Testis (tissue), 5 donors: ENCODE measurements at places on chromosomes 3 and 15.

- H3K27me3 ChIP-seq, result no peaks in the 10 kb centered on the region
- DNase-seq, result peak; percentile 92
- no peaks in the 10 kb centered on the region for H3K4me1 ChIP-seq
Measured at GRCh38 chr3:31981206-31982181, at the start of the genes OSBPL10 and ZNF860. Gene OSBPL10 (minus strand): TSS chr3:31981262. CDS start chr3:31981179, 83 bp downstream. Gene ZNF860 (plus strand): TSS chr3:31981750. CDS start chr3:31989080, 7,330 bp downstream.

- no peak overlapping the region for H3K27ac ChIP-seq
- no peaks in the 10 kb centered on the region for H3K36me3 ChIP-seq
- H3K4me3 ChIP-seq, result no peak overlapping the region
- H3K4me1 ChIP-seq, result peaks cover 7% of the 10 kb centered on the region
- H3K27me3 ChIP-seq, result no peaks in the 10 kb centered on the region
Measured at GRCh38 chr15:74339371-74339770, 28.1 kb downstream of the CYP11A1 start.

GRCh38 chr3:188948281-188948996, 223.3 kb upstream of the TPRG1 start:
- DNase-seq, result peak; percentile 74
- H3K27me3 ChIP-seq, result no peaks in the 10 kb centered on the region
- H3K4me1 ChIP-seq, result peaks cover 41% of the 10 kb centered on the region
- peak overlapping the region; percentile 44 for H3K4me3 ChIP-seq
- peak overlapping the region; percentile 92 for H3K27ac ChIP-seq

DNA sequence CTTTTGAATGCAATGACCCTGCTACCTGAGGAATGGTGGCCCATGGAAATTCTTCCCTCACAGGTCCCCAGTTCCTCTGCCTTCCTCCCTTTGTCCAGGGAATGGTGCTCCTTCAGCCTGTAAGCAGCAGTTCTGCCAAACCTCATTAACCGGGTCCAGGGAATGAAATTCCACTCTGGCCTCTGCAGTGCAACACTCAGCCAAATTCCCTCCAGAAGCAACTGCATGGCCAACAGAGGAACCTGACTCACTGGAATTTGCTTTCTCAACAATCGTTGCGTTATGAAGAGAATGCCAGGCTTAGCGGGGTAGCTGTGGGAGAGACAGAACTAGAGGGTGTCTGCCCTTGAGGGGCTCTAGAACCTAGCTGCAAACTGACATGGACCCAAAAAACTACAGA, 449.4 kb upstream of the PROK2 start:
- peak; percentile 53 for DNase-seq
- H3K4me1 ChIP-seq, result peaks cover 56% of the 10 kb centered on the region
- no peak overlapping the region for H3K4me3 ChIP-seq
- peak overlapping the region; percentile 64 for H3K27ac ChIP-seq
- H3K27me3 ChIP-seq, result no peaks in the 10 kb centered on the region
- H3K36me3 ChIP-seq, result no peaks in the 10 kb centered on the region

DNA sequence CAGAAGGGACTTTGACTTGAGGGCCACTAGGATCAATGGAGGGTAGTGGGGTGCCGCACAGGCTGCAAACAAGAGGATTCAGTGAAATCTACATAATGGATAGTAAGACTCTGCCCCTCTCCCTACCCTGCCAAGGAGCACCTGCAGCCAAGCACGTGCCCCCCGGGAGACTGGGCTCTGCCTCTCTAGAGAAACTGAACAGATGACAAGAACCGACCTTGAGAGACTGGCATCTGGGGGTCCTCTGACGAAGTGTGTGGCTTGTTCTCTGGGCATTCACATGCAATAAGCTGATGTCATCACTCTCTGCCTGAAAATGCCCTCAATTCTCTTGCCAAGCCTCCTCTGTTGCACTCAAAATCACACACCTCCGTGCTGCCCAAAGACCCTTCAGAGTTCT, 132.3 kb downstream of the FAM43A start:
- H3K27me3 ChIP-seq, result no peaks in the 10 kb centered on the region
- no peak overlapping the region for H3K27ac ChIP-seq
- no peaks in the 10 kb centered on the region for H3K36me3 ChIP-seq
- no peak overlapping the region for H3K4me3 ChIP-seq
- DNase-seq, result no peak

- no peaks in the 10 kb centered on the region for H3K27me3 ChIP-seq
- H3K36me3 ChIP-seq, result no peaks in the 10 kb centered on the region
- H3K4me3 ChIP-seq, result no peak overlapping the region
- no peak overlapping the region for H3K27ac ChIP-seq
Measured at GRCh38 chr15:39548561-39548960, 32.3 kb upstream of the THBS1 start.
